Right cardiac atrium (tissue), 5 donors: ENCODE measurements at places on chromosomes 12 and 14. TPM values are rescaled to one million over a fixed set of nuclear protein-coding genes. Genes with fewer than 3 reads are reported as not detected.

GRCh38 chr12:98696036-98696646, 51.1 kb downstream of the APAF1 start:
- no peak for DNase-seq

DNA sequence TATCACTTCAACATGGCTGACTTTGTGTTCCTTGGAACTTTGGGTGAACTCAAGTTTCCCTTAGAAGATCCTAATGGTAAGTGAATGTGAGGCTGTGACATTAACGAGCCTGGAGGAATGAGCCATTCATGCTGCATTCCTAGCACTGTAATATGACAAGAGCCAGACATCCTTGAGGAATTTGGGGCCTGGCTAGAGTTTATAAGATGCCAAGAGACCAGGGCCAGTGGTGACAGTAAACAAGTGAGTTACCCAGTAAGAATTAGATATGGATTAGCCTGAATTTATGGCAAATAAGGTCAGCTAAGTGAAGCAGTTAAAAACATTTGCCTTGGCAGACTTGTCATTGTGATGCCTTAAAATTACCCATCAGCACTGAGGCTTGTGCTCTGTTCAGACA, 232.4 kb downstream of the AKAP6 start:
- no peak for DNase-seq

DNA sequence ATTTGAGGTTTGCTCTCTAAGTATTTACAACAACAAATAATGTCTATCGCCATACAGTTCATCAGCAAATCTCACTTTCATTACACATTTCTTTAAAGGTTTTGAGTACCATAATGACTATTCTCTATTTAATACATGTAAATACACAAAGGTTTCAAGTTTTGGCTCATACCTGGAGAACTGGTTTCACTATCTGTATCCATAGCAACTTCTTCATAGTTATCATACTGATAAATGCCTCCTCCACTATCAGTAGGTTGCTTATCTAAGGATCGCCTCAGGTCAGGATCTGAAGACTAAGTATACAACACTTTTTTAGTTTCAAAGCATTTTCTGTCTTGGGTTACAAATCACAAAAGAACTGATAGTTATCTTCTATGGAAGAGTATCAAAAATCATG, 21.4 kb downstream of the ZFC3H1 start:
- DNase-seq: no peak

Gene HAL
- 0.62 TPM for total RNA-seq

Gene ETNK1
- 21.0 TPM for total RNA-seq
